ENCODE measurements at places on chromosomes 2 and 18. TPM values are rescaled to one million over a fixed set of nuclear protein-coding genes. Genes with fewer than 3 reads are reported as not detected.

Gene SERPINB10
- not detected for total RNA-seq

Gene LRATD1
- total RNA-seq = not detected

Gene TNFRSF11A
- total RNA-seq = 9.3 TPM

Gene FOXD4L1
- not detected for total RNA-seq

Gene VPS4B
- 48.4 TPM for total RNA-seq

Gene SPAG16
- 10.8 TPM for total RNA-seq

Gene OTOF
- total RNA-seq = 2.3 TPM

Gene DSC2
- not detected for total RNA-seq

Gene CD207
- not detected for total RNA-seq

Gene RGPD4
- 0.19 TPM for total RNA-seq

Gene KRTCAP3
- 5.9 TPM for total RNA-seq

Gene C2orf78
- not detected for total RNA-seq

Gene KATNAL2
- 1.4 TPM for total RNA-seq

Gene SRBD1
- 19.2 TPM for total RNA-seq

Gene ALPI
- not detected for total RNA-seq

Gene CPLX4
- total RNA-seq = not detected

Gene EPB41L5
- total RNA-seq = 2.2 TPM

Gene TNFAIP6
- not detected for total RNA-seq

Gene HOXD4
- total RNA-seq = not detected

Gene ALPP
- total RNA-seq = not detected

Gene PKDCC
- total RNA-seq = not detected

Gene IKZF2
- total RNA-seq = 6.3 TPM

Gene CFAP221
- total RNA-seq = not detected

Gene RIT2
- not detected for total RNA-seq

Gene AQP4
- not detected for total RNA-seq

Gene DSG4
- not detected for total RNA-seq

Gene PSD4
- total RNA-seq = 232 TPM

Gene DHRS9
- total RNA-seq = 4.1 TPM

Gene NT5DC4
- not detected for total RNA-seq

Gene SFXN5
- 4.5 TPM for total RNA-seq

Gene HSBP1L1
- total RNA-seq = 14.4 TPM

Gene PRSS56
- not detected for total RNA-seq

Gene POTEC
- not detected for total RNA-seq

Gene NRBP1
- 74.4 TPM for total RNA-seq

Gene RND3
- total RNA-seq = not detected

Gene PROM2
- total RNA-seq = 0.23 TPM
